COR-L47 (cell line): ENCODE measurements at places on chromosomes 7 and 10.

- DNase-seq = no peak
These were observed 212.5 kb downstream of the GLI3 start for GRCh38 chr7:42024537-42024936.

- DNase-seq = no peak
These were observed 50.4 kb downstream of the NEURL1 start for GRCh38 chr10:103543617-103544525.

DNA sequence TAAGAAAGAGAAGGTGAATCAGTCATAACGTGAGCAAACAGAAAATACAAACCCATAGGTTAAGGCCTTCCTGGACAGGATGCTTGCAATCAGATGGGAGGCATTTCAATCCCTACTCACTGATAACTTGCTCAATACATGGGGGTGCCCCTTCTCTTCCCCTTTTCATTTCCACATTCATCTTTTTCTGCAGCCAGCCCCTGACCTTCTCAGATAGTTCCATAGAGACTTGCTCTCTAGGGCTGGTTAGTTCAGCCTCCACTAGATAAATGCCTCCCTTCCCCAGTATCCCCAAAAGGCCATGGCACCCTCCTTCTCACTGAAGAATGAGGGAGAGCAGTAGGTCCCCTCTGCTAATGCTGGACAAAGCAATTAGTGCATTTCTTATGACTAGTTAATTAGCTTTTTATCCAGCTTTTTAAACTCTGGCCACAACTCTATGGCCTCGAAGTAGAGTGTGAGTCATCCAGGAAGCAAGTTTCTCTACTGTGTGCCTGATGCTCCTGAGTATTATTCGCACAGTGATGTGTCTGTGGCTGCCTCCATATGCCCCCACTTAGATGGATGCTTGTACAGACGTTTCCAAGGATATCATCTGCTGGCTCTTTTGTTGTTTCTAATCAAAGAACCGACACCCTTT is 12.7 kb downstream of the CHN2 start:
- DNase-seq = no peak

GRCh38 chr10:78895469-78895868 is 173.3 kb upstream of the ZMIZ1 start:
- no peak for DNase-seq

- DNase-seq = no peak
These were observed 6.2 kb downstream of the GSAP start for GRCh38 chr7:77409739-77410547.

DNA sequence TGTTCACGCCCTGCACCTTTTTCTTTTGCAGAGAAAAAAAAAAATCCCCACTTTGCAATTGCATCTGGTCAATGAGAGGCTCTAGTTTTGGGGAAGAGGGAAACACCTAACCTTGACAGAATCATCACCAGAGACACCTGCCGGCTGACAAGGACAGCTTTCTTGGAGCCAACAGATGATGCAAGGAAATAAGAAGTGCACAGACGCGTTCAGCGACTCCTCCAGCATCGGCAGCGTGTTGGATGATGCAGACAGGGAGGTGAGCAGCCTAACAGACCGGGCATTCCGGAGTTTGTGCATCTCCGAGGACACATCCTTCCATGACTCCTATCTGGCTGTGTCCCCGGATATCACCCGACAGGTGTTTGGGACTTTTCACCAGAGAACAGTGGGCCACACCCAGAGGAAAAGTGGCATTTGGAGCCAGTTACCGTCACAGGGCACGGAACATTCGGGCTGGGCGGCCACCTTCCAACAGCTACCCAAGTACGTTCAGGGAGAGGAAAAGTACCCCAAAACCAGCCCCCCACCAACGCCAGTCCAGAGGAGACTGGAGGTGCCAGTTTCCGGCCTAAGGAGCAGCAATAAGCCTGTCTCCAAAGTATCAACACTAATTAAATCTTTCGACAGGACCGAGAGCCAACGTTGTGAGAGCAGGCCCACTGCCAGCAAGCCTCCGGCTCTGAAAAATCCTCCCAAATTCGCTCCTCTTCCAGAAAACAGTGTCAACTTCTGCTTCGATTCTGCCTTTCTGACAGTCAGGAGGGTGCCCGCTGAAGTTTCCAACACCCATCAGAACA is 23.6 kb downstream of the C10orf71 start:
- DNase-seq = no peak

GRCh38 chr10:92829786-92830377 is 18.4 kb upstream of the EXOC6 start:
- no peak for DNase-seq

- no peak for DNase-seq
These were observed 124.4 kb upstream of the ITGB1 start for GRCh38 chr10:33082373-33082895.

DNA sequence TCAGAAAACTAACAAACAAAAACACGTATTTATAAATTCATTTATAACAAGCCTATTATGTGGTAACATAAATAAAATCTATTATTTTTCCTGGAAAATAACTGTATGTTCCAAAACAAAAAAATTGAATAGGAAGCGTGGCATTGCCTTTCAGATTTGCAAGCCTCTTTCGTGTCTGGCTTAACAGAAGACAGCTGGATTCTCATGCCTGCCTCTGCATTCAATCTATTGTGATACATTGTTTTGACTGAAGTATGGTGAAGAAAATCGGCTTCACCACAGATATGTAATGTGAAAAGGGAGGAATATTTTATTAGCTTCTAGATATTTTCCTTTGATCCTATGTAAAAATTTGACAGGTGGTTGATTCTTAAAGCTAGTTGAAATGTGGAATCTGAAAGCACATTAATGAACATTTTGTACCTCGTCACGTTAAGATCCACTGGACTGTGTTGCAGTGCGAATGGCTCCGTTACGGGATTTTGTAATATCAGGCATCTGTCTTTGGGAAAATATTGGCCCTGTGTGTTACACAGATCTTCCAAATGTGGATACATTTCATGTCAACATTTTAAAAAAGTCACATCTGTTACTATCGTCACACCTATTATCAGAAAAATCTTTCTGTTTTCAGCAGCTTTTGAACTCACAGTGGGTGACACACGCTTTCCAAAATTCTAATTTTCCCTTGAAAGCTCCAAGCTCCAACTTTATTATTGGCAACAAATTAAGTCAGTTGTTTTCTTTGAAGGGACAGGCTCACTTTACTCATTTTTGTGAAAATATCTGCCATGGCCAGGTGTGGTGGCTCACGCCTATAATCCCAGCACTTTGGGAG is 26.2 kb downstream of the PALD1 start:
- no peak for DNase-seq

DNA sequence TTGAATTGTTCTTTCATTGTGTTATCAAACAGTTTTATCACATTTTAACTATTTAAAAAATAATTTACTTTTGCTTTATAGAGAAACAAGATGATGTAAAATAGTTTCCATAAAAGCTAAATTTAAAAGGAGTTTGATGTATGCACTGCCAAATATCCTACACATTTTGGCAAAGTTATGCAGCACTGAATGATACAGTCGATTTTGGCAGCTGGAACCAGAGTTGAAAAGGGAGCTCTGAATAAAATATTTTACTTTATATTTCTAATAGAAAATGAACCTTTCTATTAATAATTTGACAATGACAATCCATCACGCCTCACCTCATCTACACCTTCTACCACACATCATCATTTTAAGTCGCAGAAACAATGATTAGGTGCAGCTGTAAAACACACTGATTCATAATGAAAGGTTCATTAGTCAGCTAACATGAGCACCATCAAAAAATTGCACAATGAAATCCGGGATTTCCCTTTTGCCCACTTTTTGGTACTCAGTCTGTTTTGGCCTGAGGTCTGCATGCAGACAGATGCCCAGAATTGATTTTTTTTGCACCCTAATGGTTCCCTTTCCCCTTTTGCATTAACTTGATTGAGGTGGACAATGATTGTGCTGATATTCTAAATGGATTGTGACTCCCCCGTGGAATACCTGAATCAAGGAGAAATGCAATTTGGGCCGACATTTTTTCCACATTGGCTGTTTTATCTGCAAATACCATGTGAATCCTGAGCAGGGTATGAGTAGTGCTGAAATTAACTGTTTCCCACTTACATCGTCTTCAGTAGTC is 105.8 kb downstream of the THSD7A start:
- DNase-seq = no peak

GRCh38 chr7:142567201-142568075 is 181.8 kb upstream of the PRSS1 start:
- no peak for DNase-seq

DNA sequence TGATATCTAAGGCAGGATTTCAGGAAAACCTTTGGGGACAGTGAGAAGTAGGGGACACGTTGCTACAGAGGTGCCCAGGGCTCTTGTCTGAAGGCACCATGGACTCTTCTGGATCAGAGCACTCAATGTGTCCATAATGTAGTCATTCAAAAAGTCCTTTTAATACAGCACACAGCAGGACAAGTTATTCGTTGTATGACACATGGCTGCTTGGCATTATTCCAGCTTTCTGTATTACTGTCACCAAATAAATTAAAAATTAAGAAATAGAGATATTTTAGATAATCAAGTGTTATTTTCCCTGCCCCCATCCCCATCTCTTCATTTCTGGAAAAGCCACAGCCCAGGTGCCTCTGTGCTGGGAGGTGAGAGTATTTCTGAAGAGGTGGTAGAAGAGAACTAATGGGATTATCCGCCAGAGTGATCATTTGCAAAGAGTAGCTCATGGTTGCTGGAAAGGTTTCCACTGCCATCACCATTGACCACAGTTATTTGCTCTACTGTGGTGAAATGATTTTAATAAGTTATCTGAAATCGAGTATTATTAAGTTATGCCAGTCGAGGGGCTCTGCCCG is 83.0 kb downstream of the CXCL12 start:
- DNase-seq = no peak

DNA sequence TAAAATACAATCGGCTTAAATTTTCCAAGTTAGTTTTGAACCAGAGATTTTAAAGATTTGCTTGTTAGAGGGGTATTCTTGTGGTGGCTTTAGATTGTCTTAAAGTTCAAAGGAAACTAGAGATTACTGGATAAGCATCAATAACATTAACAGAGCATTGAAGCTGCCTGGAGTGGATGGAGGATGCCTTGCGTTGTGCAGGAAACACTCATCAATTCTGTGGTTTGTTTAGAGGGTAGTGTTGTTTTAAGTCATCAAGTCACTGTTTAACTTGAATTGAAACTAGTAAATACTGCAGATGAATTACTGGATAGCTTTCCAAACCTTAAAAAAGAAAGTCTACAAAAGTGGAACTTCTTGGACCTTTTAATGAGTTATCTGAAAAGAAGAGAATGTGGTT is 218.6 kb downstream of the CELF2 start:
- no peak for DNase-seq

DNA sequence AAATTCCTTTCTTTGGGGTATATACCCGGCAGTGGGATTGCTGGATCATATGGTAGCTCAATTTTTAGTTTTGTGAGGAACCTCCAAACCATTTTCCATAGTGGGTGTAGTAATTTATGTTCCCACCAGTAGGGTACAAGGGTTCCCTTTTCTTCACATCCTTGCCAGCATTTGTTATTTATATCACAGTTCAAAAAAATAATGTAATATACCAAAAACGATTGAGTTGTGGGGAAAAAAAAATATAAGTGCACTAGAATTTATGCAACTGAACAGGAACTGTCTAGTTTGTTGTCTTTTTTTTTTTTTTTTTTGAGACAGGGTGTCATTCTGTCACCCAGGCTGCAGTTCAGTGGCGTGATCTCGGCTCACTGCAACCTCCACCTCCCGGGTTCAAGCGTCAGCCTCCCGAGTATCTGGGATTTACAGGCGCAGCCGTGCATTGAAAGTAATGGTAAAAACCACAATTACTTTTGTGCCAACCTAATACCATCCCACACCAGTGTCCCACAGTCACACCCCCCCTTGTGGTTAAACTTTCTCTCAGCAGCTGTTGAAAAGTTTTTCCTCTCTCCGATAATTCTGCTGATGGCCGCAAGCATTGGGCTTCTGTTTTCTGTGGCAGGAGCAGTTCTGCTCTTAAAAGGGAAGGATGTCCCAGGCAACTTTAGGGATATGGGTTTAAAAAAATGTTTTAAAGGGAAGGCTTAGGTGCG is 6.8 kb upstream of the LAT2 start:
- DNase-seq = peak; percentile 5

DNA sequence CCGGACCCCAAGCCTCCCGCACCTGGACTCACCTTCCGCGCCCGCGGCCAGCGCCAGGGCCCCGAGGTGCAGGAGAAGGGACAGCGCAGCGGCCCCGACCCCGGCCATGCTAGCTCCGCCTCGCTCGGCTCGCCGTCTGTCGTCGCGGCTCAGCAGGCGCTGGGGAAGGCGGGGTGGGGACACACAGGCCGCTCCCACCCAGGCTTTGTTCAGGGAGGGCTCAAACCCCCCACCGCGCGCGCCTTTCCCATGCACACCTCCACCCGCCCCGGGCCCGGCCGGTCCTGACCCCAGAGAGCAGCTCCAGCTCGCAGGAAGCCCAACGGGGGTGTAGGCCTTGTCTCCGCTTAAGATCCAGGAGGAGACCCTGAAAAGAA is at the start of gene KCP:
Gene KCP, minus strand, starts transcription at position 141 of the 377 bp plus-strand sequence. Its CDS starts 33 bp downstream, at position 108.
- no peak for DNase-seq
